ENCODE measurements at places on chromosomes 1 and 21.

GRCh38 chr1:95287825-95288224 lies 53.8 kb downstream of the RWDD3 start:
- DNase-seq = no peak

DNA sequence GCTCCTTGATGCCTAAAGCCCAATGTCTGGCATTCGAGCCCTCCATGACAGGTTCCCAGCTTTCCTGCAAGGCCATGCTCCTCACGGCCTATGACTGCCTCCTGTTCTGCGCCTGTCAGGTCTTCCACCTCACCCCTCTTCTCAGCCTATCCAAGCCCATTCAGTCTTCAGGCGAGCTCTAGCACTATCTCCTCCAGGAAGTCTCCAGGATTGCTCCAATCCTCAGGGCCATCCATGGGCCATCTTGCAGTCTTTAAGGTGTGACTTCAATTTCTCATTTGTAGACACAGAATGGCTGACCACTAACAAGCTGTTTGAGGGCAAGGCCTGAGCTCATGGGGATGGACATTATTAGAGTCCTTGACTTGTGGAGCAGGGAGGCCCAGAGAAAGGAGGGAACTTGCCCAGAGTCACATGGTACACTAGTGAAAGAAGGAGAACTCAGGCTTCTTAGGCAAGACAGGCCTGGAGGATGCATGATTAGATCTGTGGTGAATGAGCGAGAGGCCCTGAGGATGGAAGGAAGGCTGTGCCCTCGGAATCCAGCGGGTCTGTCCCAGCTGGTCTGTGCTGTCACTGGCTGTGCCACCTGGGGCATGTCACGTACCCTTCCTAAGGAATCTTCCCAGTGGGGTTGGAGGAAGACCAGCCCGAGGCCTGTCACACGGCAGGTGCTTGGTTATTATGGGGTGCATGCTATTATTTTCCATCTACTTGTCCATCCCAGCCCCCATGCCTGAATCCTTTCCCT lies 1.2 kb upstream of the ACOT11 start:
- no peak for DNase-seq

- DNase-seq = no peak
These were observed 130.0 kb upstream of the VAMP3 start for GRCh38 chr1:7640920-7641585.

- DNase-seq = no peak
These were observed 29.2 kb downstream of the SOX13 start for GRCh38 chr1:204102029-204102611.

DNA sequence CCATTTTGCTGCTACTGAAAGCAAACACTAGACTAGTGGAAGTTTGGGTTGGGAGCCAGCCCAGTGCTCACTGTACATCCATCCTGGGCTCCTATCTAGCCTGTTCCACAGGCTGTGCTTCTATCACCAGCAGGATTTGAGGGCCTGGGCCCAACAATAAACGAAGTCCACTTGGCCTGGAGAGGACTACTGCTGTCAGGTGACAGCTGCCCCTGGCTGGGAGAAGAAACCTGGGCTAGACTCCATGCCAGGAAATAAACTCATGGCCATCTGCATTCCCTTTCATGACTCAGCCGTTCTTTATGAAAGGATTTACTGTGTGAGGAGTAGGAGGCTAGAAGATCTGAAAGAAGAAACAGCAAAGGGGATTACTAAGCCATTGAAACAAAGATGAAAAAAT lies 35.5 kb downstream of the COLGALT2 start:
- DNase-seq = no peak

- DNase-seq = no peak
These were observed 41.3 kb upstream of the CR2 start for GRCh38 chr1:207412845-207413244.

GRCh38 chr1:12760256-12760795 lies 13.2 kb upstream of the PRAMEF12 start:
- DNase-seq = no peak

DNA sequence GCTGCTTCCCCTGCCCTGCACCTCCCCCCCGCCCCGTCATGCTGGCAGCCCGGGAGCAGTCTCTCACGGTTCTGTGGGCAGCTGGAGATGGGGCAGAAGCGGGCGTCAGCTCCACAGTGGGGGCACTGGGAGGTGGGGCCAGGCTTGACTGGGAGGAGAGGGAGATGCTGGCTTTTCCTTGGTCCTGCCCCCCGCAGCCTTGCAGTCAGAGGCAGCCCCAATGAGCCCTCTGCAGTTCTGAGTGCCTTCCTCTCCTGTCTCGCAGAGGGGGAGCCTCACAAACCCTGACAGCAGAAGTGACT lies 21.7 kb downstream of the ARHGEF10L start:
- no peak for DNase-seq

Measured in stimulated activated naive CD4-positive, alpha-beta T cell treated with Interleukin-2 at 50 U/mL for 16 hours (primary cell).